Occipital lobe (tissue), 3 donors: ENCODE measurements at places on chromosomes 5 and 9. TPM values are rescaled to one million over a fixed set of nuclear protein-coding genes. Genes with fewer than 3 reads are reported as not detected.

GRCh38 chr5:147037515-147038205, 159.1 kb upstream of the PPP2R2B start:
- no peak for DNase-seq

DNA sequence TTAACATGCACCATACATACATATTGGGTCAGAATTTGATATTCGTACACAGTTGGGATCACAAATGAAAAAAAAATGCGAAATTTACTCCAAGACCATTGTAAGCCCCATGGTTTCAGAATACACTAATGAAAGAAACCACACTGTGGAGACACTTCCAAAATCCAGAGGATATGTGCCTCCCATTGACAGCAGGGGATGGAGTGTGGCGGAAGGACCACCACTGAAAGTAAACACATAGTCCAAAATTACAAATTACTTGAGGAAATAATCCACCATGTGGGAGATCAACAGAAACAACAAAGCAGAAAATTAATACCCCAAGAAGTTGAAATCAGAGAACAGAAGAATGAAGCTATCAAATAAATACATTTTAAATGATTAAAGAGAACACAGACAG, 291.6 kb upstream of the PAPPA start:
- DNase-seq, result no peak

- DNase-seq, result no peak
Measured at GRCh38 chr5:147882586-147883313, 4.2 kb downstream of the SCGB3A2 start.

DNA sequence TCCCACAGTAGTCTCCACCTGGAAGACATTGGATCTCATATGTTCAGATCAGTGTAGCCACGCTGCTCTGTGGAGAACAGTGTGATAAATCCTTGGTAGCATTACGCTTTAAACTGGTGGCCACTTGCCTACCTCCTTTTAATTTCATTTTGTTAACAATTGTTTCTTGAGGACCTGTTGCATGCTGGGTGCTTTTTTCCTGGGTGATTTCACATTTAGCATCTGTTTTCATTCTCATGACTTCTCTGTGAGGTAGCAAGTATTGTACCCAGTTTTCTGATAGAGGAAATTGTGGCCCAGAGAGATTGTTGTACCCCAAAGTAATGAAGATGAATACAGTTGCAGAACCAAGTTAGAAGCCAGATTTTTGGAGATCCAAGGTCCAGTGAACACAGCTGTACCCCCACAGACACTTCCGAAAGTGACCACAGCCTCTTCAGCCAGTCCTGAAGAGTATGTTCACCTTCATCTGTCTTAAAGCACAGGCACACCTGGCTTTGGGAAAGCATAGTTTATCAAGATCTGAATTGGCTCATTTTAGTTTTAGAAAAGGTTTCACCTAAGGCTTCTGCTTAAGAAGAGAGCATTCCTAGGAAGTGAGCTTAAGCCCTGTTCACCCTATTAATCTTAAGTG, 75.2 kb downstream of the F2RL2 start:
- no peak for DNase-seq

DNA sequence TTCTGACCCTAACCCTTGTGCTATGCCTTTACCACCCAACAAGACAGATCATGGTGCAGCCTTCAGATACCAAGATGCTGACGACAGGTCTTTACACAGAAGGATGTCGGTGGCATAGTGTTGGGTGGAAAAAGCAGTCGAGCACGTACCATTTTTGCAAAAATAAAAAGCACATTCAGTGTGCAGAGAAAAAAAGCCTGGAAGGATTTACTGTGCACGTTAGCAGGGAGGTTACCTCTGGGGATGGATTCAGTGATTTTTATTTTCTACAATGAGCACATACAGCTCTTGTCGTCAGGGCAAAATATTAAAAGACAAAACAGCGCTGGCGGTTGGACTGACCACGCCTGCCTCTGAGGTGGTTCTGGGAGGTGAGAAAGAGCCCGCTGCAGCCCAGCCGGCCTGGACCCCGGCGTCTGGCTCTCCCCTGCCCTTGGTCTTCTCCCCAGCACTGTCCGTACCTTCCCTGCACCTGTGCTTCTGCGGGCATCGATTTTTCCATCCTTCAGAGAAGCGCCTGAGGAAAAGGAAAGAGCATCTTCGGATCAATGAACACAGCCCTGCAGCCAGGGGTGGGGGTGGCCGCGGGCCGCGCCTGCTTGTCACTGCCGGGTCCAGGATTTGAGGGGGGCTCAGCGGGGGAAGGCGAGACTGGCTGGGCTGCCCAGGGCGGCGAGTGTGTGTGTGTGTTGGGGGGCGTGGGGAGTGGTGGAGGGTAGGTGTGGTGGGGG, 200.0 kb upstream of the IER5L start:
- no peak for DNase-seq

DNA sequence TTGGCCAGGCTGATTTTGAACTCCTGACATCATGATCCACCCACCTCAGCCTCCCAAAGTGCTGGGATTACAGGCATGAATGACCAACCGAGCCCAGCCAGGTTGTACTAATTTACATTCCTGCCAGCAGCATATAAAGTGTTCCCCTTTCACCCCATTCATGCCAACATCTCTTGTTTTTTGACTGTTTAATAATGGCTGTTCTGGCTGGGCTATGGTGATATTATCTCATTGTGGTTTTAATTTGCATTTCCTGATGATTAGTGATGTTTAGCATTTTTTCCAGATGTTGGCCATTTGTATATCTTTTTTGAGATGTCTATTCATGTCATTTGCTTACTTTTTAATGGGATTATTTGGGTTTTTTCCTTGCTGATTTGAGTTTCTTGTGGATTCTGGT, 87.3 kb downstream of the INVS start:
- no peak for DNase-seq

DNA sequence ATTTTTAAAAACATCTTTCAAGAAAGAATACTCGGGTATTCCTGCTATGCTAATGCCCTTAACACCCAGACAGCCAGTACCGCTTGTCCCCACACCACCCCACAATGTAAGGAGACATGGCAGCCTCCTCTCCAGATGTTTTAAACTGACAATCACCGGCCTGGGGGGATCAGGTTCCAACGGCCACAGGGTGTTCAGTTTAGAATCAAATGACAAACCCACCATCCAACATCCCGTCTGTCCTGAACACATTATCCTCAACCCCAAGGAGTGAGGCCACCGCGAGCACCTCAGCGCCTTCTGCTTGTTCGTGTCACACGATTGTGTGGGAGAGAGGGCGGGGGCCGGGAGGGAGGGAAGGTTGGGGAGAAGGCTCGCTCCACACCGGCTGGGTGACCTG, 152.8 kb downstream of the PAX5 start:
- no peak for DNase-seq

Gene LHX3
- total RNA-seq, result not detected

Gene ADAMTS13
- 2.2 TPM for total RNA-seq

Gene LCN2
- total RNA-seq, result not detected

Gene BHMT2
- total RNA-seq, result 0.62 TPM

Gene KCNV2
- total RNA-seq, result not detected
